ENCODE measurements at places on chromosomes 6 and 20.

GRCh38 chr6:124033501-124033900, 229.8 kb downstream of the NKAIN2 start:
- DNase-seq: no peak

GRCh38 chr20:41717483-41717882, 99.3 kb upstream of the CHD6 start:
- no peak for DNase-seq

GRCh38 chr20:45395114-45395415, 13.0 kb upstream of the DBNDD2 start:
- no peak for DNase-seq

DNA sequence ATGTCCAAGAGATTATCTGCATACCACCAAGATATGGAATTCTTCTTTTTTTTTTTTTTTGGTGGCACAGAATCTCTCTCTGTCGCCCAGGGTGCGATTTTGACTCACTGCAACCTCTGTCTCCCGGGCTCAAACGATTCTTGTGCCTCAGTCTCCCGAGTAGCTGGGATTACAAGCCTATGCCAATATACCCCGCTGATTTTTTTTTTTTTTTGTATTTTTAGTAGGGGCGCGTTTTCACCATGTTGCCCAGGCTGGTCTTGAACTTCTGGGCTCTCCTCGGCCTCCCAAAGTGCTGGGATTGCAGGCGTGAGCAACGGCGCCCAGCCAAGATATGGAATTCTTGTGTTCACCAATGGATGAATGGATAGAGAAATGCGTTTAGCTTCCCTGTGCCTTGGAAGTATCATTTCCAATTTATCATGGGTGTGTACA, 31.0 kb downstream of the POM121L2 start:
- DNase-seq: no peak

GRCh38 chr20:52619101-52619500, 353.1 kb upstream of the TSHZ2 start:
- no peak for DNase-seq

- DNase-seq: no peak
Measured at GRCh38 chr6:116278854-116279231, 887 bp downstream of the TSPYL1 start.

DNA sequence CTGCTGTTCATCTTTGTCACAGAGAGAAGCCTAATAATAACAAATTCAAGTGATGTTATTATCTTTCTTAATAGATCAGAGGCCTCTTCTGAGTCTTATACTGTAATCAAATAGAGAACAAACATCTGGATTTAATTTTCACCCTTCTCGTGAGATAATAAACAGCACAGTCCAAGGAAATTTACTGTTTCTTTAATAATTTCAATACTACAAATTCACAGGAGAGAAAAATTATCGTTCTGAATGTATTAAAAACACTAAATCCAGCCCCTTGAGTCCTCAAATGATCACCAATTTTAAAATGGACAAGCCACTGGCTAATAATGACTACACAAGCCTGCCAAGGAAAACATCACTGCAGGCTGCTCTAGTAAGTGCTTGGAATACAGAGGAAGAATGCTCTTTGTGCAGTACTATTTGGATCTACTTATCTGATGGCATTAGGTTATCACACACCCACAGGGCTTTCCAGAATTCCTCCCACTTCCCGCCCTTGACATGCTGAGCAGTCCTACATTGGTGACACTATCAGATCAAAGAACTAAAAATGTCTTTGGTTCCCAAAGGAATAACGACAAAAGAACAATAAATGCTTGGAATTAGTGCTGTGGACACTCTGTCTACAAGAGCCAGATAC, 38.1 kb downstream of the SYNE1 start:
- DNase-seq: no peak

DNA sequence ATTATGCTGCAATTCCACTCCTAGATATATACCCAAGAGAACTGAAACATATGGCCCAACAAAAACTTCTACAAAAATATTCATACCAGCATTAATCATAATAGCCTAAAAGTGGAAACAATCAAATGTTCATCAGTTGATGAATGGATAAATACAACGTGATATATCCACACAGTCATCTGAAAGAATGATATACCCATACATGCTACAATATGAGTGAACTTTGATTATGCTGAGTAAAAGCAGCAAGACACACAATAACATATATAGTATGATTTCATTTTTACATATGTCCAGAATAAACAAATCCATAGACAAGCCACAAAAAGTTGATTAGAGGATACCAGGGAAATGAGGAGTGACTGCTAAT, 30.7 kb downstream of the CDK19 start:
- no peak for DNase-seq

- no peak for DNase-seq
Measured at GRCh38 chr20:13930281-13930680, 60.1 kb downstream of the SEL1L2 start.

DNA sequence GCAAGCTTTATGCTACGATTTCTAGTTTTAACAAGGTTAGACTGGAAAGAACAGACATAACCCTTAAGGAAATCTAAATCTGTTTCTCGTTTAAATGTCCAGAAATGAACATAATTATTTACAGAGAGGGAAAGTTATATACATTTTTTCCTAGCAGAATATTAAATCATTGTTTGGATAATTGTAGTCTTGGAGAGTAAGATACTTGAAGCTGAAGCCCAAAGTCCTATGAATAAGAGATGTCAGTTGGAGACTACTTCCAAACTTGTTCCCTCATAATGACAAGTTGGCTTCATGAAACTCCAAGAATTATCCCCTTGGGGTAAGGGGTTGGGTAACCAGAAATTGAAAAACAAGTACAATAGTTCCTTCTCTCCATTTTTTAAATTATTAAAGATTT, 911.1 kb upstream of the MAN1A1 start:
- no peak for DNase-seq

GRCh38 chr20:5349448-5349847, 32.7 kb upstream of the PROKR2 start:
- no peak for DNase-seq

DNA sequence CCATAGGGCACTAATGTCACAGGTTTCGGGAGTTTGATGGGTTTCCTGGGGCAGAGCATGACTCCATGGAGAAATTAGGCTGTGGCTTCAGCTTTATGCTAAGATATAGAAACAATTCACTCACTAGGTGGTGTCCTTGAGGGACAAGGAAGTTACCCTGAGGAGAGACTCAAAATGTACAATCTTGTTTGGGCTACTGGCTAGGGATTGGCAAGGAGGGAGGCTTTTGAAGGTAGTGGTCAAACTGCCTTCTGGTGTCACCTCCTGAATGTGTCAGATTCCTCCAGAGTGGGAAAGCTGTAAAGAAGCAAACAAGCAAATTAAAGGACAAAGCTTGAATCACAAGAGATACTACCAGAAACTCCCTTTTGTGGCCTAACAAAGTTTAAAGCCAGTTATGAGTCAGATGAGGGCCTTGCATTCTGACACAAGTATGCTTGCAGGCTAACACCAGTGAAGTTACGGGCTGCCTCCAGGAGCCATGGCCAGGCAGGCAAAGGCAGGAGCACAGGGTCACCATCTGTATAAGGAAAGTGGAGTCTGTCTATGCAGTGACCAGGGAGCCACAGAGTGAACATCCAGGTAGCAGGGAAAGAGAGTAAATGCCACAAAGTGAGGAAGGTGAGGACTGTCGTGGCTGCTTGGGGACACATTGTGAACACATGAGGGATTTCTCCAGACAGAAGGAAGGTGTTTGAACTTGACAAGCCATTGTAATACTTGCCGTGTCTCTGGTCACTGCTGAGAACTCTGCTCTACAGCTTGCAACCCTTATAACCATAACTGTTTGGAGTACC, 107.7 kb upstream of the DTNBP1 start:
- DNase-seq: peak; percentile 38

- no peak for DNase-seq
Measured at GRCh38 chr20:60584221-60584620, 626.0 kb downstream of the CDH26 start.

- DNase-seq: no peak
Measured at GRCh38 chr6:134287859-134288537, 29.9 kb downstream of the SGK1 start.

GRCh38 chr6:5135788-5136376, 50.7 kb downstream of the PPP1R3G start:
- DNase-seq: peak; percentile 57

DNA sequence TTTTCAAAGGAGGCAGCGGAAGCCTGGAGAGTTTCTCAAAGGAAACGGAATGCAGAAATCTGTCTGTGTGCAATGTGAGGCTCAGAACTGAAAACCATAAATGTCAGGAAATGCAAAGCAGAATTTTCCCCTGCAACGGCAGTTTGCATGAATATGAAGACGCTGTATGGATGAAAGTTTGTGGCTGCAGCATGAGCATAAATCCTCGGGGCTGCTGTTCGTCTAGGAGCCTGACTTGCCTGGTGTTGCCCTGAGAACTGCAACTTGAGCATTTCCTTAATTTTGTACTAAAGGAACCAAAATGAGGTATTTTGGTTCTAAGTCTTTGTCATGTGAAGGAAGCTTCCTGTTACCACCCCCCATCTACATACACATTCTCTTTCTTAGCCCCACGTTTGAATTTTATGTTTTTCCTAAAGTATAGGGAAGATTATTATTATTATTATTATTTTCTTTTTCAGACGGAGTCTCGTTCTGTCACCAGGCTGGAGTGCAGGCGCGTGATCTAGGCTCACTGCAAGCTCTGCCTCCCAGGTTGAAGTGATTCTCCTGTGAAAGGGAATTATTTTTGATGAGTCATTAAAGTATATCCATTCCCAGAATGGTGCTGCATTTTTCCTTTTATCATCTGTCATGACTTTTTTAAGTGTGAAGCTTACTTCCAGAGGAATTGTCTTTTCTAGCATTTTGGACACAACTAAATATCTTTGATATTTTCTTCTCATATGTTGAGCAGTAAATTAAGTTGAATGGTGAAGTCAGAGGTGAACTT, 33.1 kb downstream of the MTHFD1L start:
- peak; percentile 13 for DNase-seq

- peak; percentile 62 for DNase-seq
Measured at GRCh38 chr20:33209789-33210188, 7.4 kb upstream of the BPIFA3 start.

- DNase-seq: no peak
Measured at GRCh38 chr6:150756173-150756572, 109.3 kb upstream of the MTHFD1L start.

- no peak for DNase-seq
Measured at GRCh38 chr20:12014276-12014675, 96.6 kb downstream of the BTBD3 start.

- peak; percentile 85 for DNase-seq
Measured at GRCh38 chr6:167706313-167707109, 120.2 kb upstream of the AFDN start.

DNA sequence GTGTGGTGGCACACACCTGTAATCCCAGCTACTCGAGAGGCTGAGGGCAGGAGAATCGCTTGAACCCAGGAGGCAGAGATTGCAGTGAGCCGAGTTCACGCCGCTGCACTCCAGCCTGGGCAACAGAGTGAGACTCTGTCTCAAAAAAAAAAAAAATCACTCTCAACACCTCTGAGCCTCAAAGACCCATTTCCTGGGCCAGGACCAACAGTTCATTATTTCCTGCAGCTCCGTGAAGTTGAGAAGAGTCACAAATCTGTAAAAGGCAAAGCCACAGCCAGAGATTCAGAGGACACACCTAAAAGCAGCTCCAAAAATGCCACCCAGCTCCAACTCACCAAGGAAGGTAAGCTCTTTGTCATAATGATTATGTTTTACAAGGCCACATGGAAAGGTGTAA, 15.2 kb upstream of the NOP56 start:
- no peak for DNase-seq

DNA sequence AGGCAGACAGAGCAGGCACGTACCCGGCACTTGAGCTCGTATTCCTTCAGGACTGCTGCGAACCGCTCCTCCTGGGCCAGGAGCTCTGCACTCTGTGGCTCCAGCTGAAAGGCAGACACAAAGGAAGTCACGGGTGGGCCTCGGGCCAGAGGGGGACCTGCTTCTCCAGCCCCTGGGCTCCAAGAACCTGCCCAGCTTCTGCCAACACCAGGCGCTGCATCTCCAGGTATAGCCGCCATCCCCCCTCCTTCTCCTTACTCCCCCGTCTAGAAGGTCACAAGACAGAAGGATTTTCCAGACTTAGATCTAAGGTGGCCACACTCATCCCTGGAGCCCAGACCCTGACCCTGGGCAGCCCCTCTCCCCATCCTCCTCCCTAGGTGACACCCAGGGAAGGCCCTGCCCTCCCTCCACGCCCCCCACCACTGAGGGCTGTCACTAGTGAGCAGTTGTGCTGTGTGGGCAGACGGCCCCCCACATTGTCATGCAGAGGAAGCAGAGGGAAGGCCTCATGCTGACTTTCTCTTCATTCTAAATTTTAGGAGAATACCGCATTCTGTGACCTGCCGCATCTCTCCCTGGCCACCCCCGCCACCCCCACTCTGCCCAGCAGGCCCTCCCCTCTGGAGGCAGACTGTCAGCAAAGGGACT, 81.9 kb downstream of the GINS1 start:
- DNase-seq: no peak

DNA sequence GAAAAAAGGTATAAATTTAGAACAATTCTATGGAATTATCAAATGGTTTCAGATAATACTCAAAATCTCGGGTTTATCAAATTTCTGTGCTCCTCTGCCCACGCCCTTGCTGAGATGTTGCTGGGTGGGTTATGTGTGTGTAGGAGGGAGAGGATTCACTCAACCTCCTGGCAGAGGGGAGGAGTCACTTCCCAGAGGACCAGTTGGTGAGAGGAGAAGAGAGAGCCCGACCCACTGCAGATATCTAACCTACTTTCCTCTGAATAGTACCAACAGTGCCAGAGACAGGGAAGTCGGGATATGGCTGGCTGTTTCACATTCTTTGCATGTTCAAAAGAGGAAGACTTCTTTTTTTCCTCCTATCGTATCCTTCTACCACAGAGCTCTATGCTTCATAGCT, 187.1 kb upstream of the MAN1A1 start:
- DNase-seq: no peak

DNA sequence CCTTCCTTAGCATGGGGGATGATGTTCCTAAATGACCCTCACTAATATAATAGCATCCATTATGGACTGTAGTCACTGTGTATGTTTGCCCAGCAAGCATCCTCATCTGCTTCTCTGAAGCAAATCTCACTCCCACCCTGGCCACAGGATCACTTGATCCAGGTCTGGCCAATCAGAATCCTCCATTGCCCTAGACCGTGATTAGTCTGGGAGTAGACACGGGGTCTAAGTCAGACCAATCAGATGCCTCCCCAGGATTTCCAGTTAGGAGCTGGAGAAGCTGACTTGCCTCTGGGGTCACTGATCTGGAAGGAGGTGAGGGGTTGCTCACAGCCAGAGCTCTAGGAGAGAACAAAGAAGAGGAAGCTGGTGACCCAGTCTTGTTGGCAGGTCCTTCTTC, 153.9 kb downstream of the DHX35 start:
- DNase-seq: no peak

- no peak for DNase-seq
Measured at GRCh38 chr6:90436403-90436802, 139.8 kb upstream of the BACH2 start.

GRCh38 chr20:18005990-18006364, 37.2 kb downstream of the MGME1 start:
- no peak for DNase-seq

DNA sequence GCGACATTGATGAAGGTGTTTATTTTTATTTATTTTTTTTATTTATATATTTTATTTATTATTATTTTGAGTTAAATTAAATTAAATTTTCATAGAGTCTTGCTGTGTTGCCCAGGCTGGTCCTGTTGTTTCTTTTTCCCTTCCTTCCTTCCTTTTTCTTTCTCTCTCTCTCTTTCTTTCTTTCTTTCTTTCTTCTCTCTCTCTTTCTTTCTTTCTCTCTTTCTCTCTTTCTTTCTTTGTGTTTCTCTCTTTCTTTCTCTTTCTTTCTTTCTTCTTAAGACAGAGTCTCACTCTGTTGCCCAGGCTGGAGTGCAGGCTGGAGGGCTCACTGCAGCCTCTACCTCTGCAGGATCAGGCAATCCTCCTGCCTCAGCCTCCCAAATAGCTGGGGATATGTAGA, 84.7 kb upstream of the AKAP12 start:
- DNase-seq: no peak
